ENCODE measurements at places on chromosomes 12 and 14.

- no peak for DNase-seq
Observed at GRCh38 chr12:50006280-50006679, 19.0 kb downstream of the RACGAP1 start.

- DNase-seq, result no peak
Observed at GRCh38 chr12:111429828-111430432, 24.2 kb downstream of the SH2B3 start.

DNA sequence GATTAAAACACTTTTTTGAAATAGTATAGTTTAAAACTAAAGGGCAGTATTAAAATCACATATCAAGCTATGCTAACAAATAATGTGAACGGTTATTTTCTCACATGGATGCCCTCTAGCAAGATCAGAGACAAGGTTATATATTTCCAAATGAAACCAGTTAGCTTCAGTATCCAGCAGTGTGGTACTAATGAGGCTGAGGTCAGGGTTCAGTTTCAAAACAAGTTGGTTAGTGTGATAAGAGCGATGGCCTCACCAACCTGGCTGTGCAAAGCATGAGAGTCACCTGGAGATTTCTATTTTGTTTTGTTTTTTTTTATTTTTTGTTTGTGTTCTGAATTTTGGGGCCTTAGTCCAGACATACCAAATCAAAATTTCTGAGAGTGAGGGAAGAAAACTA, 352.2 kb upstream of the KITLG start:
- no peak for DNase-seq

DNA sequence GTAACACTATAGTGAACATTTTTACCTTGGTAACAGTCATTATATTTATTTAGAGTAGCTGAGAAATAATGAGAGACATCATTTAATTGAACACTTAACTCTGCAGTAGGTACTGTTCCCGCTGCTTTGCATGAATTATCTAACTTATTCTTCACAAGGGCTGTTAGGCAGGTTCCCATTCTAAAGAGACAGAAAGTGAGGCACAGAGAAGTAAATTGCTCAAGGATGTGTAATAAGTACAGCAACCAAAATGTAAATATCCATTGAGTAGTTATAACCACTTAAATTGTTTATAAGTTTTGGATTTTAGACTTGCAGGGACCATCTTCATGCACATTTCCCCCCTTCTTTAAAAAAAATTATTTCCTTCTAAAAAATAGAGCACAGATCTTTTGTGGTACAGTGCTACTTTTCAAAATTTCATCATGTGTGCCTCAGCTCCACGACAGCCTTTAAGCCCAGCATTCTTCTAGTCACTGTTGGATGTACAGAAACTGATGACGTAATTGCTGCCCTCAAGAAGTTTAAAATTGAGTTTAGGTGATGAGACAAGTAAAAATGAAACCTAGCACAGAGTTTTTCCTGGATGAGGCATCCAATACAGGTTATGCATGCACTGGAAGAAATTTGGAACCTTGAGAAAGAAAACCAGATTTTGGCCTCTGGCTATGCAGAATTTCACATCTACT, 6.0 kb upstream of the MANSC4 start:
- no peak for DNase-seq

DNA sequence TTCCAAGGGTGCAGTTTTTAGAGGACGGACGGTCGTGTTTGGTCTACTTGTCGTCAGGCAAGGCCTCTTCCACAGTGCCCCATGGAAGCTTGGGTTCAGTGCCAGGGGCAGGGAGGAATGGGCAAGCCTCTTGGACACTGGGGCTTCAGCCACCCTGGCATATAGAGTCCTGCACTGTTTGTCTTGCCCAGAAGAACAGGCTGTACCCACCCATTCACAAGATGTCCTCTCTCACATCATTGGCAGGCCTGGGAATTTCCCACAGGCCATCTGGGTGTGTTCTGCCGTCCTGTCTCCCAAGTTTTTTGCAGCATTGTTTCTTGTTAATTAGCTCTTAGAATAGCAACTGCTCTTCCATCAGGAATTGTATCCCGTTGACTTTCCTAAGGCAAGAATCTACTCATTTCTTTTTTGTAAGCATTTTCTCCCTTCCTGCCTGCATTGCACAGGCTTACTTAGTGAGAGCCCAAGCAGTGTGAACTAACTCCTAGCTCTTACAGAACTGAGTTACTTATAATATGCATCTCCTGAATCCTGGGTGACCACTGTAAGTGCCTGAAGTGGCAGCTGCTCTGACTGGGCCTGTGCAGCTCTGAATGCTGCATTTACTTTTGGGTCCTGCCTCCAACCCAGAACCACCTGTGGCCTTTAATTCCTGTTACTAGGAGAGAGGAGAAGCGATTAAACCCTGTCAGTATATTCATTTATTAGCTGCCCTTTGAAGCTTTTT, 149.4 kb upstream of the HIF1A start:
- DNase-seq, result no peak

DNA sequence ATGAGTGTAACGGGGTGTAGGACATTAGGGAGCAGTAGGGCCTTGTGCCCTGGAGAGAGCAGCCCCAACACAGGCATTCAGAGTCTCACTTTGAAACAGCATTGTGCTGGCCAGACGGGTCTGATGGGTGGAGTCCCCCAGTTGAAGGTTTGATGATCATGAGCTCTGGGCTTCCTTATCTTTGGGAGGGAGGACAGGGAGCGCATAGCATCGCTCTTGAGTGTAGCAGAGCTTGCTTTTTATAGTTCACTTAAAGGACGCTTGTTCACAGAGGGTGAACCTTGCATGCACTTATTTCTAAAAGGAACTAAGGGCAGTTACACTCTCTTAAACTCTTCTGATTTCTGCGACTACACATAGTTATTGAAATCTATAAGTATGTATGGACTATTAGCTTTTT, 10.6 kb downstream of the KCNK13 start:
- DNase-seq, result no peak

DNA sequence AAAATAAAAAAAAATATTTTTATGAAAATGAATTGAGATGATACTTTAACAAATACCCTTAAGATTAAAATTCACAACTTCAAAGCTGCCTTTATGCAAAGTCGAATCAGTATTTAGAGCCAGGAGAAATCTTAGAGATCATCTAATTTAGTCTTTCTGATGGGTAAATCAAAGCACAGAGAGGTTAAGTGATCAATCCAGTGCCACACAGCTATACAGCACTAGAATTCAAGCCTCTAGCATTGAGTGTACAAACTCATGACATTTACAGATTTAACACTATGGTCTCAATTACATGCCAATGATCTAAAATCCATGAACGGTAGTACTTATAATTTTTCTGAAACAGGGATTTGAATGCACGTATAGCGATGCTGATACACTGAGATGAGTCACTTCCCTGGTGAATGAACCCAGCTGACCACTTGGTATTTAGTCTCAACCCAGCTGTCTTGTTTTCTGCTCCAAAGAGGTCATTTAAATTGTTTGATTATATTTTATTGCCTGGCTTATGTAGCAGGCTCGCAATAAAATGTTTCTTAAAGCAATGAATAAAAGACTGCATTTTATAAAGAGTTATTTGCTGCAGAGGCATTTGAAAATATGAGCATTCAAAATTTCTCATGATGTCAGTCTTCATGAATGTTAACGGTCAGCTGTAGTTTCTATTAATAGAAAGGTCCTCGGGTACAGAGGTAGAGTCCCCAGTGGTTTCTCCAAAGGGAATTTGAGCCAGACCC, 152.4 kb upstream of the PRICKLE1 start:
- no peak for DNase-seq

- DNase-seq, result no peak
Observed at GRCh38 chr12:2348482-2348852, 295.7 kb downstream of the CACNA1C start.

DNA sequence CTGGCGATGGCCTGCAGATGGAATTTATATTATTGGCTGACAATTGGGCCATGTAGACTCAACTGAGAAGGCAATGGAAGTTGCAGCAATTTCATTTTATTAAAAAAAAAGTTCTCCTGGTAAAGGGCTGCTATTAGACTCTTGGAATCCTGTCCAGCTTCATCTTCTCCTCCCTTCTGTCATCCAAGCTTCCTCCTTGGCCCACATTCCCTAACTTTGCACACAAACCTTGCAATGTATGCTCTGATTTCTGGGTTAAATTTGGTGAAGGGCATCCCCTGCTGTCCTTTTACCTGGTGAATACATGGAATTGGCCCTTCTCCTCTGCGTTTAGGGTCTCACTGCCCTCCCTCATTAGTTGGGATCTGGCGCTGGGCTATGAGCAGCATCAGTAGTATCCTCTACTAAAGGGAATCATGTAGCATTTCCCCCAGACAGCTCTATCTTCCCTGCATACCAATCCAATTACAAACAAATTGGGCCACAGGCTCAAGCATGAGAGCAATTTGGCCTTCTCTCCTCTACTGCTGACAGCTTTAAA, 336.9 kb downstream of the BMP4 start:
- DNase-seq, result no peak

- DNase-seq, result no peak
Observed at GRCh38 chr12:107845980-107846659, 71.6 kb downstream of the ASCL4 start.

- DNase-seq, result no peak
Observed at GRCh38 chr12:113831016-113831415, 135.1 kb downstream of the RBM19 start.

DNA sequence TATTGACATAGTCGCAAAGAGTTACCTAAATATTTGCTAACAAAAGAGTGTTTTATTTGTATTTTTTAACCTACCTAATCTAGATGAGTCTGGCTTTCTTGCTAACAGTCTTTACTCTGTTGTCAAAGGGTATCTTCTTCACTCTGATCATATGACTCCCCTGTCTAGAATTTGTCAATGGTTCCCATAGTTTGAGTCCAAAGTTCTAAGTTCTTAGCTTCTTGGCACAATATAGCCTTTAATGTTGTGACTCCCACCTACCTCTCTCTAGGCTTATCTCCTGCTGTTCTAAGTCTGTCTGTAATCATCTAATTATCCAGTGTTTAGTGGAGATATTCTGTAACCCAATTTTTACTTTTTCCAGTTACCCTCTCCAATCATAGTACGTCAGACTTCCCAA, 104.3 kb upstream of the PDE3A start:
- DNase-seq, result no peak

- DNase-seq, result no peak
Observed at GRCh38 chr14:99663386-99664057, 18.6 kb downstream of the HHIPL1 start.

- no peak for DNase-seq
Observed at GRCh38 chr14:93109572-93110481, 5.9 kb downstream of the ITPK1 start.

- DNase-seq, result no peak
Observed at GRCh38 chr12:122891661-122892525, 4.0 kb downstream of the VPS37B start.

GRCh38 chr12:56521590-56522371, at the start of gene RBMS2:
Gene RBMS2 (plus strand): TSS chr12:56521820. CDS start chr12:56522024, 204 bp downstream.
- no peak for DNase-seq

DNA sequence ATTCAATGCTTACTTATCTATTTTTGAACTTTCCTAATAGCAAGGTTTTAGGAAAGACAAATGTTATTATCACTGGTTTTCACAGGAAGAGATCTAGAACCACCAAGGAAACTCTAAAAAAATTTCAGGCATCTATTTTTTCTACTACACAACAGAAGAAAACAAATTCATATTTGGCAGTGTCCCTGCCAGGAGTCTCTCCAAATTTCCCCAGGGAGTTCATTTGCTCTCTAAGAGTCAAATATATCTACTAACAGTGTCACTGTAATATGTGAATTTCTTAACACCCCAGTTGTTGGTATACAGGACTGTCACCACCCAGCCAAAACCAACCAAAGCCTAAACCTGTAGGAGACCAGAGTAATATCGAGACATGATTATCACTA, 83.4 kb downstream of the STXBP6 start:
- DNase-seq, result no peak

DNA sequence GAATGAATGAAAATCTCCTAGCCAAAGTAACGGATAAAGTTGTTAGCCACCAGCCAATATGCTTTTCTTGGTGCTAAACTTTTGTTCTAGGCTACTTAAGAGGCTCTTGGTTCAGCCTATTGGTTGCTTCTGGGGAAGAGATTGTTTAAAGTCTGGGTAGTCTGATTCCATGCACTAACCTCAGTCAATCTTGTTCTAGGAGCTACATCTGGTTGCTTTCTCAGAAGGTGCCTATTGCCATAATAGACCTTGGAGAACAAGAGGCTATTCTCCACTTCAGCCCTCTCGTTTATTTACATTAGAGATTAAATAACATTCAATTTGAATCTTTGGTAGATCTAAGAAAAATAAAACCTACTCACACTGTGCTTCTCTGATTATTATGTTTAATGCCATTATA, 40.8 kb upstream of the OTOGL start:
- DNase-seq, result no peak

DNA sequence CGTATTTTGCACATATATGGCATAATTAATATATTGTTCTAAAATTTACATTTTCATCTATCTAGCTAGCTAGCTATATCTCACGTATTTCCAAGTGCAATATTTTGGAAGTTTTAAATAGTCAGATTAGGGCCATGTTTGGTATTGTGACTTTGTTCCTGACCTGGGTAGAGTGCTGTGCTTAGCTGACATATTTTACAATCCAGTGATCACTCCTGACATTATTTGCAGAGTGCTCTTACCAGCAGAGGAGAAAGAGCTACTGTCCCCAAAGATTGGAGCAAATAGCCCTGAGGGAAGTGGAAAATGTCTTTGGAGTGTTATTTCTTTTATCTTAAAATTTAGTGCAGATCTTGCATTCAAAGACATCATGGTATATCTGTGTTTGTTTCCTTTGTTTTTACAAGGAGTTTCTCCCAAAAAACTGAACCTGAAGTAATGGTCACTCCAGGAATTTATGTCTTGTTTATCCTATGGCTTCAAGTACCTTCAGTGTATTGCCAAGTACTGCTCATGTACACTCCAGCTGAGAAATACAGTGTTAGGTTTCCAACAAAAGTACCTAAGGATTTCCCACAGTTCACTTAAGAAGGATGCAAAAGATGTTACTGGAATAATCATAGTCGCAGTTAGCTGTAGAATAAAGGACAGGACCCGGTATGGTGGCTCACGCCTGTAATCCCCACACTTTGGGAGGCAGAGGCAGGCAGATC, 49.4 kb upstream of the PSMA6 start:
- no peak for DNase-seq

- DNase-seq, result no peak
Observed at GRCh38 chr12:114864837-114865551, 181.0 kb upstream of the TBX3 start.

DNA sequence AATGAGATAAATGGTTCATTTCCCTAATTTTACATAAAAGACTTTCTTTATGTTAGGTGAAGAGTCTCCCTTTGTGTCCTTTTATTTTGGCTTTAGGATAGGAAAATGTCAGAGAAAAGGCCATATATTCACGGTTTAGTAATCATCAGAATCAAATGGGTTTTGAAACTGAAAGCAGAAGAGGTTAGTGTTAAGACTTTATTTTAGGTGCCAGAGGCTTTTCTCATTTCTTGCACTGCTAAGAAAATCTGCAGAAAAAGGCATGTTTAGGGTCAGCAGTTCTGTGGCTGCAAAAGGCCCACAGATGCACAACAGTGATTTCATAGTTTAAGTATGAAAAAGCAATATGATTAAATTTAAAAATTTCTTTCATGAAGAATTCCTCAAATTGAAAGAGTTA, 80.4 kb upstream of the SINHCAF start:
- no peak for DNase-seq

- no peak for DNase-seq
Observed at GRCh38 chr12:50061946-50062686, 4.7 kb downstream of the ASIC1 start.
